ENCODE measurements at places on chromosomes 16 and 17. TPM values are rescaled to one million over a fixed set of nuclear protein-coding genes. Genes with fewer than 3 reads are reported as not detected.

DNA sequence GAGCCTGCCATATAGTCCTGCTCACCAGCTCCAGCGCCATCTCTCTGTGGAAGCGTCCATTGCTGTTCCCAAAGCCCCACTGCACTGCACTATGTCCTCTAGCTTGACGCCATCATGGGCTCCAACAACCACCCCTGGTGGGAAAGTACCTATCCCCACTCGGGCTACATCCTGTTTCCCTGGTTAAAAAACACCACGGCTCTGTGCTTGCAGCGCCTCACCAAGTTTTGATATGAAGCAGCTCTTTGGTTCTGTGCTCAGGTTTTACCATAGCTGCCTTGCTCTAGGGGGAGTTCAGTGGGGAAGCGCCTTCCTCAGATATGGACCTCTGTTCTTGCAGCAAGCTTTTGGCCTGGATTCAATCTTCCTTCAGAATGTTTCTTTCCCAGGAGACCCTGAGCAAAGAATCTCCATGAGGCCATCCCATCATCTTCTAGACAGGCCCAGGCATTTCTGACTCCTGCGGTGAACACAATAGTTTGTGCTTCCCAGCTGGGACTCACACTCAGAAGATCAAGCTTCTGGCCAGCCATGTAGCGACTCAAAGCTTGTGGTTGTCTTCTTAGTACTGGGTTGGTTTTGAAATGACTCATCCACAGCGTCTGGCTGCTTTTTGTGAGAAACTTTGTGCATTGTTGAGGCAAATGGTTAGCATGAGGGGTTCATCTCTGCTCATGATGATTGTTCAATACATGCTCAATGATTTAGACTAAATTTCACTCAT, 39.5 kb downstream of the DYNLRB2 start:
- peak; percentile 30 for DNase-seq

DNA sequence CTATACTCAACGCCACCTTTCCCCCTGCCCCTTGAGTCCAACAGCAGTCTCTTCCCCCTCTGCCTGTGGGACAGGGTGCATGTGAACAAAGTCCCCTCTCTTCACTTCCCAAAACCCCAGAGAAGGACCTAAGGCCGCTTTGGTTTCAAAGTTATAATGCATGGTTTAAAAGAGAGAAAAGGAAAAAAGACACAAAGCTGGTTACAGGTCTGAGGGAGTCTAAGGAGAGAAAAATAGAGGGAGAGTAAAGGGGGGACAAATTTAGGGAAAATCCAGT, 1.1 kb upstream of the GABARAP start:
- DNase-seq, result no peak

DNA sequence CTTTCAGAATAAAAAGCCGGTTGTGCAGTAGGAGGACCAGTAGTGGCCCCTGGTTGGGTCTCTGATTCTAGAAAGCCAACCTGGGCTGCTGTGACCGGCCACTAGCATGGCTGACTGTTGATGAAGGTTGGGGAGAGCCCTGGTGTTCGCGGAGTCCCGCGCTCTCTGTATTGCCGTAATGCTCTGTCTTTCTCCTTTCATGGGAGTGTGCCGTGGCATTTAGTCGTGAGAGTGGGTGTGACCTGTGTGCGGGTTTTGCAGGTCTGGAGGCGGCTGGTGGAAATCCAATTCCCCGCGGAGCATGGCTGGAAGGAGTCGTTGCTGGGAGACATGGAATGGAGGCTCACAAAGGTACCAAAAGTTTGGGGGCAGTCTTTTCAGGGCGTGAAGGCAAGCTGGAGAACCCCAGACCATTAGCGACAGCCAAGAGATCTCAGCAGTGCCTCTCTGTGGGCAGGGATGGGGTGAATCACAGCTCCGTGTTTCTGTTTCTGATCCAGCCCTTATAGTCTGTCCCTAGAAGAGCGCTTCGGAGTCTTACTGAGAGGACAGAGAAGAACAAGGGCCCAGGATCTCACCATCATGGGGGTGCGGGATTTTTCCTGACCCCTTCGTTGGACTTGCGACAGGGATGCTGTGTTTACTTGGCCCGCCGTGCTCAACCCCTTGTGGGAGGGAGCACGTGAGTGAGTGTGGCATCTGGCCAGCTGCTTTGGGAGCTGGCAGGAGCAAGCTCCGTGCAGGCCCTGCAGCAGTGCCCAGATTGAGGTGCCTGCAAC, 56.5 kb downstream of the RNF213 start:
- no peak for DNase-seq

GRCh38 chr17:48612854-48613691, 2.0 kb downstream of the HOXB8 start:
- peak; percentile 23 for DNase-seq

KRTAP3-2 gene
- not detected for total RNA-seq

DNA sequence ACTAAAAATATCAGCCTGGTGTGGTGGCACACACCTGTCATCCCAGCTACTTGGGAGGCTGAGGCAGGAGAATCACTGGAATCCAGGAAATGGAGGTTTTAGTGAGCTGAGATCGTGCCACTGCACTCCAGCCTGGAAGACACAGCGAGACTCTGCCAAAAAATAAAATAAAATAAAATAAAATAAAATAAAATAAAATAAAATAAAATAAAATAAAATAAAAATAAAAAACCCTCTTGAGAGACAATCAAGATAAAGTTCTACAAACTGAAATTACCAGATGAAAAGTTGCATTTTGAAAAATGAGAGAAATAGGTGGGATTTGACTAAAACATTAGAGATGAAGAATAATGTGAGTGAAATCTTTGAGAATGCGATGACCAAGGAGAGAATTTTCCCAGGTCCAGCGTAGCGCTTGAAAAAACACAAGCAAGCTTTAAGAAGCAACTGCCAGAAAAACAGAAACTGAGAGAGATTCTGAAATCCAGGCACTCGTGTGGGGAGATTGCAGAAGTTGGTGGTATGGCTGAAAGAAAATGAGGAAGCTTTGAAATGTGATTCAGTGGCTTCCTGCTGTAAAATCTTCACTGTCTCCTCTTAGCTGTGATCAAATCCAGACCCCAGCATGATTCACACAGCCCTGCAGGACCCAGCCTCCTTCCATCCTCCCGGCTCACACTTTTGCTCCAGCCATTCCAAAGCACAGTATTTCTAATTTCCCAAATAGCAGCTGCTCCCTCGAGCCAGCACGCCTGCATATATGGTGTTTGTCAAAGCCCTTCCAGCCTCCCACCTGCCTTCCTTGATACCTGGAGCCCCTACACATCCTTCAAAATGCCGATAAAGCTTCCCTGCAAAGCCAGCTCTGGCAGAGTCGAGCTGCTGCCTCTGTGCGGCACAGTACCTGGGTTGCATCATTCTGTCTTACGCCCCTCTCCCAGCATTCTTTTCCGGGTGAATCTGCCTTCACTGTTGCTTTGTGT, 8.2 kb upstream of the CD300E start:
- no peak for DNase-seq

DNA sequence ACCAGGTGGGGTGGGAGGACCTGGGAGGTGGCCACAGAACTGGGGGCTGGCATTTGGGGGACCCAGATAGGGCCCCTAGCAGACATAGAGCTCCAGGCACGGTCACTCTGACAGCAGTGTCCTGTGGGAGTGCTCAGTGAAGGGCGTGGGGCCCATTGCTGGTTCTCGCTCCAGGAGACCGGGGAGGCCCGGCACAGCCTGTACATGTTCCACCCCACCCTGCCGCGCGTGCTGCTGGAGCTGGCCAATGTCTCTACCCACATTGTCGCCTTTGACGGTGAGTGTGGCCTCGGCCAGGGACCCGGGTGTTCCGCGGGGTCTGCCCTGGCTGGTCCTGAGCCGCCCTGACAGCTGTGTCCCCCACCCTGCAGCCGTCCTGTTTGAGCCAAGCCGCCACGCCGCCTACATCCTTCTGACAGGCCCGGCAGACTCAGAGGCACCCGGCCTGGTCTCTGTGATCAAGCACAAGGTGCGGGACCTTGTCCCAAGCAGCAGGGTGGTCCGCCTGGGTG, 11.2 kb downstream of the RGS11 start:
- no peak for DNase-seq

Measured in naive thymus-derived CD8-positive, alpha-beta T cell (primary cell).